ENCODE measurements at places on chromosomes 11 and 22. TPM values are rescaled to one million over a fixed set of nuclear protein-coding genes. Genes with fewer than 3 reads are reported as not detected.

The OR51B5 gene
- total RNA-seq: not detected

The TBX10 gene
- total RNA-seq: not detected

The DNAJC4 gene
- total RNA-seq: 46.6 TPM

The MISFA gene
- total RNA-seq: 3.5 TPM

DNA sequence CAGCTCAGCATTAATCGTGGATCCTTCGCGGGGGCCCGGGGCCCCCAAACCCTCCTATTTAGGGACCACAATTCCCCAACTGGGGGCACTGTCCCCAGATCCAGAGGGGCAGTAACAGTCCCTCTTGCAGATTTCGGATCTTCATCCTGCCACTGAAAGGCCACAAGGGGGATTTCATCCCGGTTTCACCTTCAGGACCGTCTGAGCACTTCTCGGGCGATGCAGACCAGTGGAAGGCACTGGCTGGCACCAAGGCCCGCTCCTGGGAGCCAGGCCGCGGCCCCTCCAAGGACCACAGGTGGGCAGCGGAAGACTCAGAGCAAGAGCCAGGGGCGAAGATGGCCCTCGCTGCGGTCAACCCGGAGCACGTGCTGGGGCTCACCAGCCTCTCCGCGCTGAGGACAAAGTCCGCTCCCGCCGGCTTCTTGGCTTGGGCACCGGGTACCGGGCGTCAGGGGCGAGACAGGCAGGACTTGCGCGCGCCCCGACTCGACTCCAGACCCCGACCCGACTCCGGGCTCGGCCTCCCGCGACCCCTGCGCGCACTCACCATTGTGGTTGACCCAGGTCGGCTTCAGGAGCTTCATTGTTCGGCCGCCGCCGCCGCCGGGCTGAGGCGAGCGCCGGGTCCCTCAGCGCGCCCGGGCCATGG, 517 bp downstream of the HIRA start:
- peaks cover 46% of the 10 kb centered on the region for H3K4me1 ChIP-seq
- peak overlapping the region; percentile 76 for H3K4me3 ChIP-seq
- peak; percentile 51 for DNase-seq
- H3K27ac ChIP-seq: peak overlapping the region; percentile 83

- no peak overlapping the region for H3K27ac ChIP-seq
- DNase-seq: no peak
- H3K4me1 ChIP-seq: peaks cover 16% of the 10 kb centered on the region
- H3K4me3 ChIP-seq: no peak overlapping the region
Observed at GRCh38 chr11:69538854-69539253, 57.4 kb downstream of the LINC01488 start.

- H3K4me1 ChIP-seq: peaks cover 15% of the 10 kb centered on the region
- H3K27ac ChIP-seq: no peak overlapping the region
- no peak for DNase-seq
- H3K36me3 ChIP-seq: no peaks in the 10 kb centered on the region
- H3K4me3 ChIP-seq: no peak overlapping the region
Observed at GRCh38 chr11:32113200-32113919, 22.5 kb downstream of the RCN1 start.

DNA sequence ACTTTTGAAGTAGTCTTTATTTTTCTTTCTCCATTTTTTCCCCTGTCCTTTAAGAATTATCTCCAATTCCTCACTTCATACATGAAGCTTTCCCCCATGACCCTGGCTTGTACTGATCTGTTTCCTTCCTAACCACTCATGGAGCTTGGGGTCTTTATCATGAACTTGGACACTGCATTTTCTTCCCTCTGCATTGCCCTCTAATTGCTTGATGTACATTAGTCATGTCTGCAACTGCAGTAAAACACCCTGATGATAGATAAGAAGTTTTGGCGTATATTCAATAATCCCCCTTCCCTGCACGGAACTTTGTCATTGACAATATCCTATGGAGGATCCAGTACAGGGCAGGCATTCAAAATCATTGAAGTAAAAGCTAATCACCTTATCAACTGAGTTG, 3.4 kb downstream of the HEPHL1 start:
- H3K27me3 ChIP-seq: no peaks in the 10 kb centered on the region
- DNase-seq: no peak
- no peak overlapping the region for H3K27ac ChIP-seq
- no peaks in the 10 kb centered on the region for H3K36me3 ChIP-seq
- no peaks in the 10 kb centered on the region for H3K4me1 ChIP-seq

GRCh38 chr11:119540370-119541125, 117.6 kb upstream of the THY1 start:
- no peaks in the 10 kb centered on the region for H3K36me3 ChIP-seq
- no peak overlapping the region for H3K4me3 ChIP-seq
- DNase-seq: no peak
- H3K27ac ChIP-seq: no peak overlapping the region
- H3K27me3 ChIP-seq: no peaks in the 10 kb centered on the region

DNA sequence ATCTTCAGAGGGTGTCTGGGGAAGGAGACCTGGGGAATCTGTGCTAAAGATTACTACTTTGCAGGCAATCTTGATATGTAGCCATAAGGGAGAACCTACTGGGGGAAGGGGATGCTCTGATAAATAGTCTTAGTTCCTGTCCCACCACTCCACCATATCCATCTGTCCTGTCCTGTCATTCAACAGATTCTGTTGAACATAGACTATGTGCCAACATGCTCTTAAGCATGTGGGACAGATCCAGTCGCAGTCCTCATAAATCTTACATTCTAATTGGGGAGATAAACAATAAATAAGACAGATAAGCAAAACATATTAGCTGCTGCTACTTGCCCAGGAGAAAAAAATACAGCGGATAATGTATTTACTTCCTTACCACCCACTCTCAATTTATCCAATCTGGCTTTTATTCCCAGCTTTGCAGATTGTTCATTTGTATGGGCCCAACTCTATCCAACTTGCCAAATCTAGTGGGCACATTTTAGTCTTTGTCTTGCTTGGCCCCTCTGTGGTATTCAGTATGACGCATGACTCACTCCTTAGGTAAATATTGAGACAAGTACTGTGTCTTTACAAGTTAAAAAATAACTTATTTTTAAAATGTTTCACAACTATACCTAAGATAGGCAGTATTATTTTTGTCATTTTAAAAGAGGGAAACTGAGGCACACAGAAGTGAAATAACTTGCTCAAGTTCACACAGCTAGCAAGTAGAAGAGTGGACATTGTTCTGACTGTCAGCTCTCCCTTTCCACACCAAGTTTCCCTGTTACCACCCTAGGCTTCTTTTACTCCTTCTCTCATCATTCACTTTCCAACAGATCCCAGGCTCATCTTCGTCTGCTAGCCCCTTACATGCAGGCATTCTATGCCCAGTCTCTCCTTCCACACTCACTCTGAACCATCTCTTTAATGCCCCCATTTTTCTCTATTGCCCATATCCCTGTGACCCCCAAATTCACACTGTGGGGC, 133.6 kb upstream of the SESN3 start:
- H3K27me3 ChIP-seq: no peaks in the 10 kb centered on the region
- no peaks in the 10 kb centered on the region for H3K4me1 ChIP-seq
- H3K4me3 ChIP-seq: no peak overlapping the region
- no peak overlapping the region for H3K27ac ChIP-seq
- no peak for DNase-seq
- no peaks in the 10 kb centered on the region for H3K36me3 ChIP-seq

GRCh38 chr22:30336752-30337460, 10.2 kb upstream of the TBC1D10A start:
- H3K4me3 ChIP-seq: no peak overlapping the region
- peaks cover 92% of the 10 kb centered on the region for H3K36me3 ChIP-seq
- no peak overlapping the region for H3K27ac ChIP-seq
- no peaks in the 10 kb centered on the region for H3K27me3 ChIP-seq
- no peak for DNase-seq

All from natural killer cell (primary cell).